ENCODE measurements at places on chromosomes 7 and 10. TPM values are rescaled to one million over a fixed set of nuclear protein-coding genes. Genes with fewer than 3 reads are reported as not detected.

CACNA2D1 gene
- total RNA-seq, result 54.1 TPM

CYP2C9 gene
- not detected for total RNA-seq

GRIFIN gene
- not detected for total RNA-seq

CCZ1 gene
- total RNA-seq, result 51.3 TPM

OR6V1 gene
- total RNA-seq, result not detected

KIAA1549 gene
- total RNA-seq, result 0.99 TPM

SYT15B gene
- not detected for total RNA-seq

GIMAP2 gene
- 0.58 TPM for total RNA-seq
